Mucosa of gallbladder (tissue), 1 donor: ENCODE measurements at places on chromosomes 4 and X. TPM values are rescaled to one million over a fixed set of nuclear protein-coding genes. Genes with fewer than 3 reads are reported as not detected.

Gene ATP11C
- total RNA-seq = 9.3 TPM

Gene ALB
- total RNA-seq = 83.2 TPM

Gene ERCC6L
- total RNA-seq = 0.23 TPM

Gene NUP62CL
- total RNA-seq = 3.2 TPM

Gene IRS4
- total RNA-seq = not detected

Gene BMPR1B
- total RNA-seq = 9.7 TPM

Gene PFKFB1
- total RNA-seq = 0.12 TPM

Gene SHOX
- not detected for total RNA-seq

Gene SMIM20
- total RNA-seq = 34.0 TPM

Gene TEX11
- total RNA-seq = 0.14 TPM

Gene KIF4A
- 0.92 TPM for total RNA-seq

Gene MTMR8
- 3.4 TPM for total RNA-seq

DNA sequence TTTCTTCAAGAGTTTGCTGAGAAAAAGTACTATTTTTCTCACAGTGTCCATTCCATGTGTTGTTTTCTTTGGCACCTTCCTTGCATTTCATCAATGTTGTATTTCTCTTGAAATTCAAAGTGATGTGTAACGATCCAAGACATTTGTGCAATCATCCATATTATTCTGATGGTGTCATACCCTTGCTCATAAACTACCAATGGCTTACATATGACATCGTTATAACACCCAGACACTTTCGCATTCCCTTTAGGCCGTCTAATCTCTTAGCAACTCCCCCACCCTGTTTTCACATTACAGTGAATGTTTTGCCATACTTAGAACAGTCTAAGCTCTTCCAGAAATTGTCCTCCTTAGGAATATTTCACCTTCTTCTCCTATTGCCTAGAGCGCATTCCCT lies 1779.0 kb downstream of the PCDH7 start:
- DNase-seq = no peak

DNA sequence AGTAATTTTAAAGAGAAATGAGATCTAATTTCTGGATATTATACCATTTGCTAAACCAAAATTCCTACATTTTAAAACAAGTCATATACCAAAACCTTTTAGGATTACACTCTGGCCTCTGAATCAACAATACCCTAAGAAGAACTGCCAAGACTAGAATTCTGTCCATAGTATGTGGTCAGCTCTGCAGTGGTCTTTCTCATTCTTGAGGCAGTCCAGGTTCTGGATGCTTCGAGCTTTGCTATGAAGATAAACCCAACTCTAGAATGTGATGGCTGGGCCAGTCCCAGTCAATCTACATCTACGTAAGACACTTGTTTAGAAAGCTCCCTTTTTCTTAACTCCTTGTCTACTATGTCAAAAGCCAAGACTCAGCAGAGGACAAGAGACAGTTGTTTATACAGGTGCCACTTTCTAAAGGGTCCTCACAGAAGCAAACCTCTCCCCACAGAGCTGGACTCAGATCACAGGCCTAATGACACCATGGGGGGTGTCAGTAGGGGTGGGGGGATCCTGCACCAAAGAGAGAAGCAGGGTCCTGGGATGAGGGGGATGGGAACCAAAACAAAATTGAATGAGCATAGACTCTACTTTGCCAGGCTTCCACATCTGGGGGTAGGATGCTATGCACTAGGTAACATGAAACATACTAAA lies 63.2 kb downstream of the SH3RF1 start:
- no peak for DNase-seq

- no peak for DNase-seq
Measured at GRCh38 chrX:13754765-13755164, 20.2 kb downstream of the OFD1 start.

DNA sequence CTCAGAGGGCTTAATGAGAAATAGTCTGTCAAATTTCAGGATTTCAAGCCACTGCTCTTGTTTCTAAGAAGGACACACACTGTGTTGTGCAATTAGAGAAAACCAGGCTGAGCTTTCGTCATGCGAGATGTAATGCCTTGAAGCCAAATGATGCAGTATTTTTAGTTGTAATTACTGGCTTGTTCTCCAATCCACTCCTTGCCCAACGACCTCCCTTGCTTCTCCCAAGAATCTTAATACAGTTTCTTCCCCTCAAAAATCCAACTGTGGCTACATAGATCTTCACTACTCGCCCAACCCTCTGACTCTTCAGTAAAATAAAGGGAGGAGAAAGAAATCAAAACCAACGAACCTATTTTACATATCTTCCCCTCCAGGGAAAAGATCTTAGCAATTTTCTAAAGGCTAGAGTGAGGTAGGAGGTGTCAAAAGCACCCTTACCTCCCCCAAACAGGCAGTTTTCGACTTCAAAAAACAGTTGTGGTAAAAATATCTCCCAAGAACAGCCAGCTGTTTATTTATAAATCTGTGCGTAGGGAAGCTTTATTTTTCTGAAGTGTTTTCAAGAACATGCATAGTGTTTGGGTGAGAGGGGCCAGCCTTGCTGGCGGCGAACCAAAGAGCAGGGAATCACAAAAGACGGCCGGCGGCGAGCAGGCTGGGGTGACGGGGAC lies 68.7 kb downstream of the MGST2 start:
- DNase-seq = peak; percentile 3

GRCh38 chr4:114282937-114283336 lies 303.5 kb upstream of the ARSJ start:
- no peak for DNase-seq

- DNase-seq = no peak
Measured at GRCh38 chr4:149203256-149204001, 612.2 kb downstream of the IQCM start.

DNA sequence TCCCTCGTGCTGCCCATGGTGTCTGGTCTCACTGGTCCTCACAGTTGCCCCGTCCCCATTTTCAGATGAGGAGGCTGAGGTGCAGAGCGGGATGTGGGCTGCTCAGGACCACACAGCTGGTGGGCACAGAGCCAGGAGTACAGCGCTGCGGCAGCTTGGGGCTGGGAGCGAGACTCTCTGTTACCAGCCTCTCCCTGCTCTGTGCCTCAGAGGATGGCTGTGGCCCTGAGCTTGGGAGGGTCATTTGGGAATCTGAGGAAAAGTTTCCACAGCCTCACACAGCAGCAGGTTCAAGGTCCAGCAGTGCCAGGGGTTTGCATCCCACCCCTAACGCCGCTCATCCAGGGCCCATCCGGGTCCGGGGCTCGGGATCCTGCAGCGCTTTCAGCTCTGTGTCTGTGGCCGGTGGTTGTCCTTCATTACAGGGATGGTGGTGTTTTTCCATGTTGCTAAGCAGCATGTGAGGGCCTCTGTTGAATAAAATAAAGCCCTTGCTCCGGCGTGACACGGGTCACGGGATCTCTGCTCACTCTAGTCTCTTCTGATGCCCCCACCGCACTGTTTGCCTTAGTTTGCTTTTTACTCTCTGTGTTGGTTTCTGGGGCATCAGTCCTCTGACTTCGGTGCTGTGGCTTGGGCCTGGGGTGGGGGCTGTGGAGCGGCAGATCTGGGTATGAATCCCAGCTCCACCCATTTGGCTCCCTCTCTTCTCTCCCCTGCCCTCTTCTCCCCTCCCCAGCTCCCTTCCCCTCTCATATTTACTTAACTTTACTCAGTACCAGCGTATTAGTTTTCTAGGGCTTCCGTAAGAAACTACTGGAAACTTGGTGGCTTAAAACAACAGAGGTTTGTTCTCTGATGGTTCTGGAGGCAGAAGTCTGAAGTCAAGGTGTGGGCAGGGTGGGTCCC lies 6.5 kb downstream of the WFS1 start:
- no peak for DNase-seq

- no peak for DNase-seq
Measured at GRCh38 chr4:124828382-124828781, 115.8 kb upstream of the ANKRD50 start.

GRCh38 chr4:106201373-106201772 lies 114.6 kb downstream of the TBCK start:
- no peak for DNase-seq

DNA sequence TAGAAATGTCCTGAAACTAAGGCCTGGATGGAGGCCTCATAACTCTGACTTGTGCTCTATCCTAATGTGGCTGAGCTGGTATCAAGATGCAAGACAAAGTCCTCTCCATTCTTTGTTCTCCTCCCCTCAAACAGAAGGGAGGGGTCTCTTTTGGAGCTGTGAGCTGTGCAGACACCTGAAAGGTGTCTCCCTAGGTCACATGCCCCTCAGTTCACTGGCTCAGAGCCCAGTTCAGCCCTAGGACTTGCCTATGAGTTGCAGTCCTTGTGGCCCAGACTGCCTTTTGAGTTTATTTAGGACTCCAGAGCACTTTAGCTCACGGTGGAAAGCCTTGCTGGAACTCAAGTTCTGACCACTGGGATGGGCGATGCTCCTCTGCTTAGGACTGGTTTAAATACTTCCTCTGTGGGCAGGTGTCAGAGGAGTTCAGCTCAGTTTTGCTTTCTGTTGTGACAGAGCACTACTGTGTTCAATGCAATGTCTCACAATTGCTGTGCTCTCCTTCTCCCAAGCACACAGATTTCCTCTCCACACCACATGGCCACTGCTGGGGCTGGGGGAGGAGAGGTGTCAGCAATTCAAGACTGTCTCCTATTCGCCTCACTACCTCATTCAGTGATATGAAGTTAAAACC lies 84.8 kb upstream of the ZNF827 start:
- no peak for DNase-seq

- DNase-seq = no peak
Measured at GRCh38 chr4:101370663-101371210, 23.4 kb upstream of the PPP3CA start.

- DNase-seq = no peak
Measured at GRCh38 chr4:174538123-174538875, 16.0 kb upstream of the HPGD start.

- DNase-seq = no peak
Measured at GRCh38 chr4:42293967-42294813, 103.1 kb upstream of the SHISA3 start.

GRCh38 chr4:63580796-63581475 lies 828.3 kb downstream of the TECRL start:
- DNase-seq = no peak

DNA sequence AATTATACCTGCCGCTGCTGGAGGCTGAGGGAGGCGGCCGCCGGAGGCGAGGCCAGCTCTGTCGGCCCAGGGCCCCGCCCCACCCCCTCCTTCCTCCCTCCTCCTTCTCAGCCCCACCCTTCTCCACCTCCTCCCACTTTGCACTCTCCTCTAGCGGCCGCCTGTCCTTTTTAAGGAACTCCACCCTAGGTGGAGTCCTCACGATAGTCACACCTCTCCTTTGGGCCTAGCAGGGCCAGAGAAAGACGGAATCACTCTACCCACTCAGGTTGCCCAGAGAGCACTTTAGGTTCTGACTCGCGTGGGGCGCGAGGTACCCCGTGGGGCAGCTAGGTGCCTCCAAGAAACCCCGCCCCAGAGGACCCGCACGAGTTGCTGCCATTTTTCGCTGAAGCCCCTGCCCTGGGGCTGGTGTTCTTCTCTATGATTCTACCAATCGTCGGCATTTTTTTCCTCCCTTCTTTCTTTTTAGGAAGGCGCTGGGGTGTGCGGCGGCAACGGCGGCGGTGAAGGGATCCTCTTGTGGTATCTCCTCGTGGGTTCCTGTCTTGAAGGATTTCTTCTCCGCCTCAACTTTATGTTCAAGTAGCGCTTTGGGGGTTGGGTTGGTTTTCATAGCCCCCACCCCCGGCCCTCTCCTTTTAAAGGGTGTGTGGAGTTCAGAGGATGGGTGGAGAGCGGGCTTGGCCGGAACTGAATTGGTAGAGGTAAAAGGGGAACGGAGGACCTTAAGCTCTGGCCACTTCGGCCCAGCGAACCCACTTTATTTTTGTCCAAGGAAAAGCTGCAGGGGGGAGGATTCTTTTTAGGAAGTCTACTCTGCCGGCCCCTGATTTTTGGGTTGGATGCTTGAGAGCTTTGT lies at the start of gene KLF8:
TSS of gene KLF8 (plus strand) at position 136 of the 862 bp plus-strand sequence. CDS start 979 bp downstream, outside the sequence.
- peak; percentile 32 for DNase-seq

GRCh38 chrX:45801554-45801953 lies 600.9 kb upstream of the DIPK2B start:
- no peak for DNase-seq

- DNase-seq = no peak
Measured at GRCh38 chr4:85260064-85260463, 214.9 kb upstream of the ARHGAP24 start.

GRCh38 chr4:114509340-114509739 lies 89.3 kb upstream of the UGT8 start:
- no peak for DNase-seq

DNA sequence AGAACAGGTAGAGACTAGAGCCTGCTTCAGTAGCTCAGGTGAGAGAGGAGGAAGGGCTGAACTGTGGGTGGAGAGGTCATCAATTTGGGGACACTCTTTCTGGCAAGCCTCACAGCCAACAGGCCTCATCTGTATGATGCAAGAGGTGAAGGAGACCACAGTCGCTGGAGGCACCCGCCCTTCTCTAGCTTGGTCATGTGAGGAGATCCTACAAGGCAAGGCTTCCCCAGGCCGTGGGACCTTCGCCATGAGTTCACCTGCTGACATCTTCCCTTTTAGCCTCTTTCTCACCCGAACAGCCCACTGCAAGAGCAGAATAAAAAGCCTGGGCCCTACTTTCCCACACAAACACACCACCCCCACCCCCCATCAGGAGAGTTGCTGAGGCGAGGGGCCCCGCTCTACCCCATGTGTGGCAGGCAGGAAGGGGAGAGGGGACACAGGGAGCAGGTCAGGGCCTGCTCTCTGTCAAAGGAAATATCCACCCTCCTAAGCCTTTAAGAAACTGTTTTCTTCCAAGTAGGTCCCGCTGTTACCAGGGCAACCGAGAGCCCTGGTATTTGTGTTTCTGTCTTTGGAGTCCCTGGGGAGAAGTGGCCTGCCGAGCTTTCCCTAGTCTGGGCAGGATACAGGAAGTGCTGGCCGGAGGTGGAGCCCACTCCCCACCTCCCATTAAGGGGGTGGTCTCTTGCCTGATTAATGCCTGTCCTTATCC lies 8.1 kb downstream of the RTL5 start:
- DNase-seq = no peak

GRCh38 chr4:45345558-45345957 lies 619.2 kb upstream of the GNPDA2 start:
- no peak for DNase-seq
